AML-193 (cell line): ENCODE measurements at places on chromosomes 2 and 18.

- no peak for DNase-seq
Measured at GRCh38 chr2:241635756-241636155, 1.2 kb downstream of the THAP4 start.

DNA sequence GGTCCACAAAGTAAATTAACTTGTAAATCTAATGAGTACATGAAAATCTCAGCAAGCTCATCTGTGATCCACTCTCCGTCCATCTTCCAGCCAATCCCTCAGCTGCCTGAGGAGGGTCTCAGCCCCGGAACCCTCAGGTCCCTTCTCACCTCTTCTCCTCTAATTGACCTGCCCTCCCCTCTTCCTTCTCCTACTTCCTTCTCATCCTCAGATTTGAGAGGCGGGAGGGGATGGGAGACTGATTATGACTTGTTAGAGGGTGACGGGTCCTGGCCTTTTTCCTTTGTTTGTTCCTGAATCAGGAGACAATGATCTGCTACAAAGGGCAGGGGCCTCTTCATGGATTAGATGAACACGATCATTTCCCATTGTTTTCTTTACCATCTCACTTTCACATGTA, 80.1 kb downstream of the CYBRD1 start:
- no peak for DNase-seq

DNA sequence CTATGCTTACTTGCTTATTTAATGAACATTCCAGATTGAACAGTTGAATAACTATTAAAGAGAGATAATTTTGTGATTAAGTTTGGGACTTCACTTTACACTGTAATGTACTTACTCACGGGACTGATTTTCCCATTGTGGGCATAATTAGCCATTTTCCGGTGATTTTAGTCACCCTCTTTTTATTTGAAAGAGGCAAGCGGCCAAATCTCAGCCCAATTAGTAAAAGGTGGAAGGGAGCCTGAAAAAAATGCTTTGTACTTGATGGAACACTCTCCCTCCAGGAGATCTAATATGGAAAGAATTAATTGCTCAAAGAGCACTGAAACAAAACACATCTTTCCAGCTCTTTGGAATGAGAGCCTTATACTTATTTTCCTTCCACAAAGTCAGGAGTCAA, 50.2 kb downstream of the CALCRL start:
- DNase-seq, result no peak

DNA sequence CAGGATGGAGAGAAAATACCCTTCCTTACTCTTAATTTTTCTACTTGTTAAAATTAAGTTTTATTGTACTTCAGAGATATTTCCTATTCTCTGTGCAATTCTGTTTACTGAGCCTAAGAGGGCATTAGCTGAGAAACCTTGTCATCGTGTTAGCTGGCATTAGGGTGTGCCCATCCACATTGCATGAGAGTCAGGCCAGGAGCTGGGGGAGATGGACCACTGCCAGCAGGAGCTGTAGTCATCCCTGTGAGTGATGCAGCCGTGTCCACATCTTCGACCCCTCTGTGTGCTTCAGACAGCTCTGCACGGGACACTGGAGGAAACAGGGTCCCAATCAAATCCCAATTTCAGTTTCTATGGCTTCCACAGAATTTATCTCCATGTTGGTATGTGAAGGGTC, 34.2 kb downstream of the ABCA12 start:
- DNase-seq, result no peak

DNA sequence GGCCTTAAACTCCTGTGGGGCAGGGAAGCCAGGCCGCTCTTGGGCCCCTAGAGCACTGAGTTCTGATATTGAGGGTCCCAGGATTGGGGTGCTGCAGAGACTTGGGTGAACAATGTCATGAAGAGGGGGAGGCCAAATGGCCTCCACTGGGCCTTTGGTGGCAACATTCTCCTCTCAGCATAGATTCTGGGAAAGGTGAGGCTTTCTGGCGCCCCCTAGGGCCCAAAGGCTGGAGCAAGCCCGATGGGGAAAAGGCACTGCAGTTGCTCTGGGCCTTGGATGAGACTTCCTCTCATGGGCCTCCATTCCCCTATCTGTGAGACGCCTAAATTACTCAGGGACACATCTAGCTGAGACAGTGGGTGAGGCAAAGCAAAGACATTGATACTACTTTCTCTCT, 84.8 kb downstream of the ACAA2 start:
- peak; percentile 34 for DNase-seq

- DNase-seq, result no peak
Measured at GRCh38 chr2:143604566-143604959, 475.3 kb downstream of the ARHGAP15 start.

GRCh38 chr2:128474036-128474955, 155.6 kb upstream of the HS6ST1 start:
- DNase-seq, result no peak

DNA sequence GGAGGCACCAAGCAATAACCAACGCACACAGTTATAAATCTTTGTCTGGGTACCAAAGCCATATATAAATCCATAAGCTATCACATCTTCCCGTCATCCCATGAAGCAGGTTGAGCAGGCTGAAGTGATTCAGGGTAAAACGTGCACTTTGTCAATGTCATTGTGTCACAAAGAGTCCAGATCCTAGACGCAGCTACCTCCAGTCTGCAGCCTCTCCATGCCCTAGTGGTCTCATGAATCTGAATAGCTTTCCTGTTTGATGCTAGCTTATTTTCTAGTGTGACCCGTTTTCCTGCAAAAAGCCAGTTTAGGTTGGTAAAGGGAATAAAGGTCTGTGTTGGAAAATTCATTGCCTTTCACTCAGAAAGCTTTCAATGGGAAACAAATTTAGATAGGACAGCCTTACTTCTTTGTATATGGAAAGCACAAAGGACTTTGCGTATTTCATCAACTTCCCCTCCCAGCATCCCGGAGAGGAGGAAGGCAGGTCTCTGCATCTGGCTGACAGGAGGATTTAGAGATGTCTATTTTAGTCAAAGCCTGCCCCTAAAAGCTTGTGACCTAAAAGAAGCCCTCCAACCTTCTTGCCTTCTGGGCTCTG, 222.3 kb upstream of the ARL4C start:
- no peak for DNase-seq

- no peak for DNase-seq
Measured at GRCh38 chr2:217703102-217703501, 299.7 kb downstream of the TNS1 start.

DNA sequence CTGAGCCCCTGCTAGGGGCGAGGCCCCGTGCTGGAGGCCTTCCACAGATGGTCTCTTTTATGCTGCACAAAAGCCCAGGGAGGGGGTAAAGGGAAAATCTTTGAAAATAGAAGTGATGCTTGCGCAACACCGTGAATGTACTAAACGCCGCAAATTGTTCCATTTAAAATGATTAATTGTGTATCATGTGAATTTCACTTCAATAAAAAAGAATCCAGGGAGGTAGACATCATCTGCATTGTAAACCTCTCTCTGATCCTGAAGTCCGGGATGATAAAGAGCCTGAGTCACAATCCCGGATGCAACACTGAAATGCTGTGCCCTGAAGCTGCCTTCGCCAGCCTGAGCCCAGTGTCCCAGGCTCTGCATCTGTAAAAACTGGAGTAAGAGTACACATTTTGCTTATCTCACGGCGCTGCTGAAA, 107.7 kb upstream of the PPP1CB start:
- DNase-seq, result no peak

DNA sequence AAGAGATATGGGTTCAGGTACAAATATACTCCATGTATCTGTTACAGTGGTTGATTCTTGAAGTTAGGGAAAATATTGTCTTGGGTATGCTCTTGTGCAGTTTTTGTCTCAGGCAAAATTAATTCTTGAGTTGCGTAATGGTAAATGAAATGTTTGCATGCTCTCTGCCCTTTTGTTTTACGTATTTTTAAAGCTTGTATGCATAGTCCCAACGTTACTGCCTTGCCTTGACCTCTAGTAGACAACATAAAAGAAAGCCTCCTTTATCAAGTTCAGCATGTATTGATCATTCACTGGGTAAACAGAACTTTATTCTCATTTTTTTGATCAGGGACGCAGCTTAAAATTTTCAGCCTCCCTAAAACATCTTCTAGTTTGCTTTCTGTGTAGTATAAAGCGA, 283.1 kb downstream of the THSD7B start:
- DNase-seq, result no peak

- DNase-seq, result peak; percentile 19
Measured at GRCh38 chr18:48676756-48677368, 138.0 kb downstream of the CTIF start.

- DNase-seq, result no peak
Measured at GRCh38 chr2:167293172-167293781, 405.0 kb downstream of the XIRP2 start.
